Stimulated activated CD4-positive, alpha-beta T cell treated with anti-CD3 and anti-CD28 coated beads, Interleukin-1b, Interleukin-23, amount 100 ng/mL, for 1 hour (primary cell): ENCODE measurements at places on chromosomes 2 and 18.

GRCh38 chr2:26567534-26567933 lies 73.6 kb downstream of the CIB4 start:
- no peak for DNase-seq

- DNase-seq: no peak
These were observed 246.1 kb downstream of the EXOC6B start for GRCh38 chr2:72579591-72580180.

DNA sequence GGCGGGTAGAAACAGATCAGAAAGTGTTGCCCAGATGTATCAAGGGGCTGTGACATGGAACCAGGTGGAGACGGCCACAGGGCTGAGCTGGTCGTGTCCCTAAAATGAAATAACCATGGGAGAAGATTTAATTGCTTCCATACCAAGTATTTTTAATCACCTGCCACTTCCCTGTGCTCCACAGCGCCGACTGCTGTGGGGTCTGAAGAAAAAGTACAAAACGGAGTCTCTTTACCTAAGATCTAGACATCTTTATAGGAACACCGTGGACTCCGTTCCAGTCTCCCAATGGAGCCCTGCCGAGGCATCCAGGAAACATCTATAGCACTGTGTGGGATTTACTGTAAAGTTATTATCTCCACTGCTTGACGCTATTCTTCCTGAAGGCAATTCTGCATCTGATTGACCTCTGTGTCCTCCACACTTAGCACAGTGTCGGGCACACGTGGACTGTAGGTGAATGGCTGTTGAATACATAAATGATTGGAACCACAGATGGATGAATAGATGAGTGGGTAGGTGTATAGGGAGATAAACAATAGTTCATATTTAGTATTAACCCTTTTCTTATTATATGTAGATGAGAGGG lies 21.6 kb upstream of the GYPC start:
- DNase-seq: no peak

- DNase-seq: no peak
These were observed 33.3 kb downstream of the TMEM37 start for GRCh38 chr2:119464981-119465380.

DNA sequence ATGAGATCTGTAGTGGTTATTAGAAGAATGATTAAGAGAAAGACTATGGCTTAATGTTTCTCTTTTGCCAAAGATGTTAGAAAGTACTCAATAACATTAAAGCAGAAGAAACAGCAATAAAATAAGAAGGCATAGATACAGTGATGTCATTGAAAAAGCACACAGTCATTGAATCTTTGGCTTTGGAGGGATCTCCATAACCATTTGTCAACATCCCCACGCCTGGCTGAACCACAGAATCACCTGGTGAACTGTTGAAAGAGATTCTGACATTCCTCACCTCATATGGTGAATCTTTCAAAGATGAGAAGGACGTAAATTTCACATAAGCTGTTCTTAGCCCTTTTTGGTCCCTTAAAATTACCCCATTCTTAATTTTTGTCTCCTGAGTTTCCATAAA lies 324.6 kb upstream of the NRP2 start:
- no peak for DNase-seq

- no peak for DNase-seq
These were observed 463.6 kb upstream of the REG3G start for GRCh38 chr2:78561876-78562275.
